ENCODE measurements at places on chromosomes 16 and 17. TPM values are rescaled to one million over a fixed set of nuclear protein-coding genes. Genes with fewer than 3 reads are reported as not detected.

The CHST6 gene
- 25.4 TPM for total RNA-seq

DNA sequence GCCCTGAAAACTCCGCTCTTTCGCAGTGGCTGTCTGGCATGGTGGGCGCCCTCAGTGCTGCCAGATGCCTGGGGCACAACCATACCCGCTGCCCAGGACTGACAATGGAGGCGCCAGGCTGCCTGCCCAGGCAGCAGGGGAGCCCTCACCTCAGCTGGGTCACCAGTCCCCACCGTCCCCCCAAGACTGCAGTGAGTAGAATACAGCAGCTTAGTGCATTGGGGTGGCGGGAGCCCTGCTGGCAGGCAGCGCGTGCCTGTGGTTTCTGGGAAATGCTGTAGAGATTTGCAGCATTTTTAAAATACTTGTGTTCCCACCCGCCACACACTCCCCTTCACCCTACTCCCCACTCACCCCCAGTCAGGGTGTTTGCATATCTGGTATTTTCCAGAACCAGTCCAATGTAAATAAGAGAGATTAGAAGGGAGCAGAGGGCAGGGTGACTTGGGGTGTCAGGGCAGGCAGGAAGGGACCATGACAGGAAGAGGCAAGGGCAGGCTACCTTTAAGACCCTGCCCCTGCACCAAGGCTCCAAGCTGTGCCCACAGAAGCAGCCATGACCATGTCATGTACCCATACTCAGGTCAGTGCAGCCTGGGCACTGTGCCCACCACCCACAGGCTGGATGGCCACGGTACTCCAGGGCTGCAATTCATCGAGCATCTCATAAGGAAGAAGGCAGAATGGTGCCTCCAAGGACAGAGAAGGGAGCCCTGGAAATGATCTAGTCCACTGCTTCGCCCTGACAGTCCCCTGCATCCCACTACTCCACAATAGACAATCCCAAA, 21.5 kb downstream of the MYO18A start:
- H3K4me1 ChIP-seq = peaks cover 20% of the 10 kb centered on the region
- H3K27ac ChIP-seq = no peak overlapping the region
- no peak for DNase-seq
- no peaks in the 10 kb centered on the region for H3K36me3 ChIP-seq
- H3K4me3 ChIP-seq = no peak overlapping the region

DNA sequence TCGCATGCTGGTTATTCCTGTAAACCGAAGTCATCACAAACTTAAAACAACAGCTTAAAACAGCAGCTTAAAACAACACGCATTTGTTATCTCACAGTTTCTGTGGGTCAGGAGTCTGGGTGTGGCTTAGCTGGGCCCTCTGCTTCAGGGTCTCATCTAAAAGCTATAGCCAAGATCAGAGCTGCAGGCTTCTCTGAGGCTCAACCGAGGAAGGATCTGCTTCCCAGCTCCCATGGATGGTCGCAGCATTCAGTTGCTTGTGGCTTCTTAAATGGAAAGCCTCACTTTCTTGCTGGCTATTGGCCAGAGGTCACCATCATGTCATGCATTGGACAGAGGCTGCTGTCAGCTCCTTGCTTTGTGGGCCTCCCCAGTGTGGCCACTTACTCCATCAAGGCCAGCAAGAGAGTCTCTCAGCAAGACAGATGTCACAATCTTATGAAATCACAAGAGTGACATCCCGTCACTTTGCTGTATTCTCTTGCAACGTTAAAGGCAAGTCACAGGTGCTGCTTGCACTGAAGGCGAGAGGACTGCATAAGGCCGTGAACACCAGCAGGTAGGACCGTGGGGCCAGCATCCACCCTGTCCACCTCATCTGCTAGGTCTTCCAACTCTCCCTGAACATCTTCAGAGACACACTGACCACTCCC, 117.9 kb upstream of the TNRC6C start:
- H3K27me3 ChIP-seq = no peaks in the 10 kb centered on the region
- no peak overlapping the region for H3K27ac ChIP-seq
- H3K4me3 ChIP-seq = no peak overlapping the region
- H3K4me1 ChIP-seq = no peaks in the 10 kb centered on the region

The TUBB3 gene
- 275 TPM for total RNA-seq

DNA sequence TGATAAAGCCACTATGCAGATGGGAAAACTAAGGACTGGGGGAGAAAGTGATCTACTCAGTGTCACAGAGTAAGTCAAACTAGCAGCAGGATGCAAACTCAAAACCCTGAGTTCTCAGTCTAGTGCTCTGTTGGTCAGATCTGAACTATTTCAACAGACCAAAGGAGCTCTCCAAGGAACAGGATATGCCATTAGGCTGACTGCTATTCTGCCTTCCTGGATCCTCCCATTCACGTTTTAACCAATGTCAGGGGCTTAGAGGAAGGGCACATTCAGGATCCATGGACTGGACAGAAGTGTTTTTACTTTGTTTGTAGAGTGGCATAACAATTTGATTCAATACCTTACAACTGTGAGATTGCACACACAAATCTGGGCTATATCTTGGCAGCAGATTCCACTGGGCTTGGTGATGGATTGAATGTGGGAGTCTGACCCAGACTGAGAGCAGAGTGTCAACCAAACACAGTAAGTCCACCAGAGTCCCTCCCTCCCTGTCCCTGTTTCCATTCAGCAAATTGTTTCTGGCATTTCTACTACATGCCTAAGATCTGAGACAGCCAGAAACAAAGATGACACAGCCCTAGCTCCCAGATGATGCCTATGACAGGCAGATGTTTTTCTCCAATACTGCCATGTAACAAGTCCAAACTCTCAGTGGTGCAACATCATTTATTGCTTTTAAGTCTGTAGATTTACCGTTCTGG, 337.8 kb upstream of the CDH5 start:
- no peaks in the 10 kb centered on the region for H3K36me3 ChIP-seq
- no peak overlapping the region for H3K27ac ChIP-seq
- H3K27me3 ChIP-seq = no peaks in the 10 kb centered on the region
- H3K4me1 ChIP-seq = no peaks in the 10 kb centered on the region
- H3K4me3 ChIP-seq = no peak overlapping the region
- no peak for DNase-seq

- H3K4me3 ChIP-seq = no peak overlapping the region
- H3K27me3 ChIP-seq = no peaks in the 10 kb centered on the region
- DNase-seq = no peak
- H3K4me1 ChIP-seq = peaks cover 12% of the 10 kb centered on the region
- H3K36me3 ChIP-seq = no peaks in the 10 kb centered on the region
- no peak overlapping the region for H3K27ac ChIP-seq
These were observed 107.9 kb downstream of the SMG6 start for GRCh38 chr17:2195729-2196128.
